Activated CD8-positive, alpha-beta memory T cell treated with anti-CD3 and anti-CD28 coated beads for 1 hour (primary cell): ENCODE measurements at places on chromosomes 5 and 9.

- no peak for DNase-seq
Measured at GRCh38 chr5:113514289-113514635, 768 bp downstream of the YTHDC2 start.

GRCh38 chr5:110258460-110259216, 467.8 kb downstream of the TMEM232 start:
- no peak for DNase-seq

DNA sequence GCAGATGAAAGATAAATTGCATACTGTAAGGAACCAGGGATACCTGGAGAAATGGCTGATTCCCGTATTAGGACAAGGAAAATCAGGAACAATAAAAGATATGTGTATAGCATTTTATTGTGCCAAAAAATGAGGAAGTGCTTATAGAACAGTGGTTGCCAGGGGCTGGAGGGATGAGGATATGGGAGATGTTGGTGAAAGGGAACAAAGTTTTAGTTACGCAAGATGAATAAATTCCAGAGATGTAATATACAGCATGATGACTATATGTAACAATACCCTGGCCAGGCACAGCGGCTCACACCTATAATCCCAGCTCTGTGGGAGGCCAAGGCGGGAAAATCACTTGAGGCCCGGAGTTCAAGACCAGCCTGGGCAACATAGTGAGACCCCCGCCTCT, 101.8 kb downstream of the CDK5RAP2 start:
- no peak for DNase-seq

DNA sequence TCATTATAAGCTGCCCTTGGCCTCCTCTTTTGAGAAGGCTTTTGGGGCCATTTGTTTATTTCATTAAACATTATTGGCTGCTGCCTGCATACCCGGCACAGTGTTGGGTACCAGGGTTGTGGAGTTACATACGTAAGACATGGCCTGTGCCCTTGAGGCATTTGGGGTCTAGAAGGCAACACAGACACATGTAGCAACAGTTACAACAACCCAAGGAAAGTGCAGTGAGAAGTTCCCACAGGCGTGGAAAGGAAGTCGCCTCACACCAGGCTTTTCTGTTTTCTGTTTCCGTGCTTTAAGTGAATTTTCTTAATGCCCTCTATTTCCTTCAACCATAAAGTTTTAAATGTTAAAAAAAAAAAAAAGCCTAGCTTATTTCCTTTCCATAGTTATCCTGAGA, 47.4 kb downstream of the GALNT10 start:
- DNase-seq: no peak

GRCh38 chr9:121699571-121700164, 48.2 kb downstream of the DAB2IP start:
- DNase-seq: no peak

DNA sequence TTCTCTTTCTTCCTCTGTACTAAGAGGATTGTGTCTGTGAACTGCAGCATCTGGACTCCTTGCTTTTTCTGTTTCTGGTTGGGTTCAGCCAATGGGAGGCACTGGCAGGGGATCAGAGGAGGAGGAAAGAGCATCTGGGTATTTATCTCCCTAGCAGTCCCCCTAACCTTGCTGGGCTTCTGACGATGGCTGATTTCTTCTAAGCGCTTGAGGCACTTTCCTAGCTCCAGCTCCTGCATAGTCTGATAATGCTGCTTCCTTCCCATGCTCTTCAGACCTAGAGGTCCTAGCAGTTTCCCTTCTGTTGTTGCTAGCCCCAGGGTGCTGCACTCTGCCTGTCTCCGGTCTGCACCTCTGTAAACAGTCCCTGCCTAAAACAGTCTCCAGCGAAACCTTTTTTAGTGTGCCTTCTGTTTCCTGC, 225.1 kb downstream of the PDZD2 start:
- no peak for DNase-seq

DNA sequence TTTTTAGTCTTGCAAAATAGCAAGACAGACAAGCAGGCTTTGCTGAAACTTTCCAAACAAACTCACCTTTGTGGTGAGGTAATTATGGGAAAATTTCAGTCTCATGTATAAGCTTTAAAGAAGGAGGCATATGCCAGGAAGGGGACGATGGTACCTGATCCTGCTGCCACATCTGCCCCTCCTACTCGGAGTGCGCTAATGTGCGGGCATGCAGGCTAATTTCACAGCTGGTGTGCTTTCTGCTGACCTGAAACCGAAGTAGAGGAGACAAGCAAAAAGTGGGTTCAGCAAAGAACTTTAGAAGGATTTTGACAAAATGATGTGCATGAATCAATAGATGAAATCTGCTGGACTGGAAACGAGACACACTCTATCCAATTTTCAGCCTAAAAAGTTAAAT, 117.1 kb upstream of the IRX4 start:
- DNase-seq: no peak

- no peak for DNase-seq
Measured at GRCh38 chr9:224582-225520, 10.2 kb downstream of the DOCK8 start.

DNA sequence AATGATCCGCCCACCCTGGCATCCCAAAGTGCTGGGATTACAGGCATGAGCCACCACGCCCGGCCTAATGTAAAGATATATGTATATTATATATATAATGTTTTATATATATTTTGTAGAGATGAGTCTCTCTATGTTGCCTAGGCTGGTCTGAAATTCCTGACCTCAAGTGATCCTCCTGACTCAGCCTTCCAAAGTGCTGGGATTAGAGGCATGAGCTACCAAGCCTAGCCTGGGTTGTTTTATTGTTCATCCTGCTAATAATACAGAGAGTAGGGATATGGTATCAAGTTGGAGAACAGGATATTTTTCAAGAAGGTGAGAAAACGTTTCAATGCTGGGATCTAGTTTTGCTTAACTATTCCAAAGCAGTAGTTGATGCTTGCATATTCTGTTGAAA, 2.9 kb downstream of the SEC24A start:
- DNase-seq: no peak

DNA sequence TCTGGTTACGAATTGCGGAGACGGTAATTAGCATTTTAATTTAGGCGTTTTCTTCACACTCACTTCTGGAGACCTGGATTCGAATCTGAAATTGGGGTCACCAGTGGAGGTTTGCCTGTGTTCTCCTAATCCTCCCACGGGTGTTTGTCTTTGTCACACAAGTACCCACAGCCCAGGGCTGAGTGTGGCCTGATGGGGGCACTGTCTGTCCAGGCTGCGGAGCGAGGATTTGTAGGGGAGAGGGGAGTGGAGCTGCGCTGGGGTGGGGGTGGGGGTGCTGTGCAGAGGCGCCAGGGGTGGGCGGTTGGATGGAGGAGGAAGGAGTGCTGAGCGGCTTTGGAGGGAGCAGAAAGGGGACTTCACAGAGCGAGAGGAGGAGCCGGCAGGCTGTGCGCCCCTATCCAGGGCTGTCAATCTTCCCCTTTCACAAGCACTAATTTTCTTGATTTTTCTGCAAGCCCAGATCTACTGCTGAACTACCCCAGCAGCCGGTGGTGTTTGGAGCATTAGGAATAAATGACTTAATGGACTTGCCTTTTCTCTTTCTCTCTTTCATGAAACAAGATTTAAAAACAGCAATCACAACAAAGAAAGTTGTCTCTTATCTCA, 53.1 kb downstream of the TSPAN17 start:
- no peak for DNase-seq

DNA sequence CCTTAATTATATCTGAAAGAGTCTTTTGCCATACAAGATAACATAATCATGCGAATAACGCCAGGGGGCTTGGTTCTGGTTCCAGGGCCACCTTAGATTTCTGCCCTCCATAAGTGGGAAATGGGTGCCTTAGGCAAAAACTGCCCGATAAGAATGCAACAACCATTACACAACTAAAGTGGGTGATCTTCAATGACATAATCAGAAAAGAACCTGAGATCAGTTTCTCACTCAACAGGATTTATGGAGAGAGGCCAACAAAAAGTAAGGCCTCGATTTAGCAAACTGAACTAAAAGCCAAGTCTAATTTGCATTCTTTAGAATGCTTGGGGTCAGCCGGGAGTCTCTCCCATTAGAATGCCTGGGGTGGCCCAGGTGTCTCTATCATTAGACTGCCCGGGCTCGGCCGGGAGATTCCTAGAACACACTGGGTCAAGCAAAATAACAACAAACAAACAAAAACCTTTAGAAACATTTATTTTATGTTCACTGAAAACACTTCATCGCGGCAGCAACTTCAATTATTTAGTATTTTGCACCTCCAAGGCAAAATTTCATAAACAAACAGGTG, 194.8 kb downstream of the AUH start:
- DNase-seq: no peak

GRCh38 chr9:103245369-103245768, 250.2 kb downstream of the CYLC2 start:
- DNase-seq: no peak

- DNase-seq: no peak
Measured at GRCh38 chr5:59587489-59588337, 305.8 kb downstream of the PDE4D start.

DNA sequence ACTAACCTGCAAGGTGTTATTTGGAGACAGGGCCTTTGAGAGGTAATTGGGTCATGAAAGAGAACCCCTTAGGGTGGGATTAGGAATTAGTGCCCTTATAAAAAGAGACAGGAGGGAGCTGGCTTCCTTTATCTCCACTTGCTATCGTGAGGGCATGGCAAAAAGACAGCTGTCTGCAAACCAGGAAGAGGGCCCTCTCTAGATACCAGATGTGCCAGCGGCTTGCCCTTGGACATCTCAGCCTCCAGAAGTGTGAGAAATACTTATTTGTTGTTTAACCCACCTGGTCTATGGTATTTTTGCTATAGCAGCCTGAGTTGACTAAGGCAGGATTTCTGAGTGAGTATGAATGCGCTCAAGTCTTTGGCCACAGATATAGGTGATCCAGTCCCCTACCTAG, 978 bp upstream of the RGS14 start:
- no peak for DNase-seq

- DNase-seq: no peak
Measured at GRCh38 chr5:67934976-67935375, 280.6 kb upstream of the PIK3R1 start.

DNA sequence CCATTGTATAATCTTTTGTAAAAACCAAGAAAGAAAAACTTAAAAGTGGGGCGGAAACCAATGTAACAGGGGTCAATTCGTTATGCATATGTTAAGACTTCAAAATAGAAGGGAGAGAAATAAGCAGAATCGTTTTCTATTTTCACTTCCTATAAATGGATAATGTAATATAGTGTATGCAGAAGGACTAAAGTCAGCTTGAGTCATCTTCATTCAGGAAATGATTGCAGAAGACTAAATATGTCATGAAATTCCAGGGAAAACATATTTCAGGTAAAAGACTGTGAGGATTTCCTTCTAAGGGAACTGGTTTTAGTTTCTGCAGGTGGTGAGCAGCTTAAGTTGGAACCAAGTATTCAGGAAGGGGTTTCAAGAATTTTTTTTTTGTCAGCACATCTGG, 753.3 kb downstream of the IRX1 start:
- DNase-seq: no peak

GRCh38 chr5:152649609-152650008, 244.5 kb upstream of the NMUR2 start:
- no peak for DNase-seq

DNA sequence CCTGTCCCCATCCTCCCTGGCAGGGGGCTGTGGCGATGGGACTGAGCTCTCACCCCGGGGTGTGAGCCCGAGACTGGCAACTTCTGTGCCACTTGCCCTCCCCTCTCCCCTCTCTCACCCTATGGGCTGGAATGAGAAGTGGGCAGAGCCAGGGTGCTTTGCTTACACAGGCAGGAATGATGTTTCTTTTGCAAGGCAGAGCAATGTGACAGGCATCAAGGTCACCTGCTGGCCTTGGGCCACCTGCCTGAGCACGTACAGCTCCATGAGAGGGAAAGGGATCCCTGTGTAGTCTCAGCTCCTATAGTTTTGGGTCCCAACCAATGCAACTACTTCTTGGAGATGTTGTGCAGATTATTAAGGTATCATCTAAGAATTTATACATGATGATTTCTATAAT, 252.8 kb upstream of the DAP start:
- DNase-seq: no peak

DNA sequence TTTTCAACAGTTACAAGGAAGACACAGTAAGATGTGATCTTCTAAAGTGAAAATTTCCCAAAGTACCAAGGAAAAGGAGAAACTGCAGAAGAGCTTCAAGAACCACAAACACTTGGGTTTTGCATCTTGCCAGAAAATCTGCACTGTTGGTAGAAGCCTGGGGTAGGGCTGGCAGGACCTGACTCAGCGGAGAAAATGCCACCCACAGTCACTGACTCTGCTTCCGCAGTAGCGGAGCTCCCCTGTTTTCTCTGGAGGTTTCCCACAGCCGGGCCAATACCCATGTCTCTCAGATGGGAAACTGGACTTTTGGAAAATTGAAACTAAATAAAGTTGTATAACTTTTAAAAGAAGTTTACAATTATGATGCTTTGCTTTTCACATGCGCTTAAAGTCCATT, 104.2 kb downstream of the MEF2C start:
- no peak for DNase-seq

DNA sequence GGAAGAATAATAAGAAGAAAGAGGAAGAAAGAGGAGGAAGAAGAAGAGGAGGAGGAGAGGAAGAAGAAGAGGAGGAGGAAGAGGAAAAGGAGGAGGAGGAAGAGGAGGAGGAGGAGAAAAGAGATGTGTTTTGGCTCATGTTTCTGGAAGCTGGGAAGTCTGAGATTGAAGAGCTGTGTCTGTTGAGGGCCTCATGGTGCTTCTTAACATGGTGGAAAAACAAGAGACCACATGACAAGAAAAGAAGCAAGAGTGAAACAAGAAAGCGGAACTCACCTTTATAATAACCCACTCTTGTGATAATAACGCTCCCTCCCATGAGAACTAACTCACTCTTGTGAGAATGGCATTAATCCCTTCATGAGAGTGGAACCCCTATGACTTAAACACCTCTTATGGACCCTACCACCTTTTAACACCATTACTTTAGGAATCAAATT, 36.1 kb upstream of the RANBP6 start:
- no peak for DNase-seq

GRCh38 chr5:152164860-152165259, 240.2 kb upstream of the GLRA1 start:
- DNase-seq: no peak

GRCh38 chr5:168152660-168153059, 138.8 kb upstream of the WWC1 start:
- DNase-seq: no peak

DNA sequence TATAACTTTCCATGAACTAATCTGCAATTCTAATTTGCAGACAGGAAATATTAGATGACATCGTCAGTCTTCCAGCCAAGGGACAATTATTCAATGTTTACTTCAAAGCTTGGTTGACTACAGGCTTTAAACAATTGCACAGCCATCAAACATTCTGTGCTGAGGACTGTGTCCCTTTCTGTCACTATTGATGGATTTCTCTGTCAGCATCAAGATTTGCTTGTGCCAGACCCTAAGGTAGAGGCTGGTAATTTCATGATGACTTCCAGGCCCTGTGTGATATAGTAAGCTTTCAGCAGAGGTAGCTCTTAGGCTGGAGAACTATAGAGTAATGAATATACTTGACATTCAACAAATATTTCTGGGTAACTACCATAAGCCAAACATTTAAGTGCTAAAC, 229.3 kb upstream of the ACTBL2 start:
- DNase-seq: no peak

GRCh38 chr9:98117984-98118639, 910 bp downstream of the TRIM14 start:
- peak; percentile 18 for DNase-seq

GRCh38 chr5:154274828-154275185, 84.3 kb downstream of the GALNT10 start:
- no peak for DNase-seq

- DNase-seq: no peak
Measured at GRCh38 chr5:160497878-160498277, 76.2 kb downstream of the PTTG1 start.

GRCh38 chr5:168796593-168797580, 217.7 kb upstream of the PANK3 start:
- DNase-seq: no peak
